ENCODE measurements at places on chromosomes 7 and 10. TPM values are rescaled to one million over a fixed set of nuclear protein-coding genes. Genes with fewer than 3 reads are reported as not detected.

GRCh38 chr10:44386546-44387052 lies 1.7 kb upstream of the CXCL12 start:
- DNase-seq = peak; percentile 84

CTAGE15 gene
- not detected for total RNA-seq

LOXL4 gene
- total RNA-seq = 9.0 TPM

DNA sequence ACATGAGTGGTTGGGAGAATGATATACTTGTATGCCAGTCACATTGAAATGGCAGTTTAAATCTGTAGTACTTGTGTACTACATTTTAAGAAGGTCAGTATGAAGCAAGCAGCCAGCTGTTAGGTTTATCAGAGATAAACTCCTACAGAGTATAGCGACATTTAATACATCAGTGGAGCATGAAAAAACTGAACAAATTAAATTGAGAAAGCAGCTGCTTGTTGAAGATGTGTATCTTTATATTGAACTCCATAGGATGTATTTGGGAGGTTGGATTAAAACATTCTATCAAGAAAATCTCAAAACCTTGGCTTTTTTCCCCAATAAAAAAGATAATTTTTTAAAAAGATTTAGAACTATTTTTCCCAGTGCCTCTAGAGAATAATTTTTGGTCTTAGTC lies 47.8 kb downstream of the PHF14 start:
- no peak for DNase-seq

NXPH1 gene
- not detected for total RNA-seq

DNA sequence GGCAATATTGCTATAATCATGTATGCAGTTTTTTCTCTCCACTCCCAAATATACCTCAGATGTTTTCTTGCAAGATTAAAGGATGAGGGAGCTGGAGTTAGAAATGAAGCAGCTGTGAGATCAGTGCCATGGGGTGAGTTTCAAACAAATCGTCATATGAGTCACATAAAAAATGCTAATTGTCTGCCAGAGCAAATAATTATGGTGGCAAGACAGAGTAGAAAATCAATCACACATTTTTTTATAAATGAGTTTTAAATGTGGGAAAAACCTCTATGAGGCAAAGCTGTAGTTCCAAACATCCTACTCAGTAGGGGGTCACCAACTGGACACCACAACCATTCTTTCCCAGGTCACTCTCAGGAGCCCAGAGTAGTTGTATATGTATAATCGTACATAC lies 55.3 kb downstream of the CH25H start:
- DNase-seq = no peak

DNA sequence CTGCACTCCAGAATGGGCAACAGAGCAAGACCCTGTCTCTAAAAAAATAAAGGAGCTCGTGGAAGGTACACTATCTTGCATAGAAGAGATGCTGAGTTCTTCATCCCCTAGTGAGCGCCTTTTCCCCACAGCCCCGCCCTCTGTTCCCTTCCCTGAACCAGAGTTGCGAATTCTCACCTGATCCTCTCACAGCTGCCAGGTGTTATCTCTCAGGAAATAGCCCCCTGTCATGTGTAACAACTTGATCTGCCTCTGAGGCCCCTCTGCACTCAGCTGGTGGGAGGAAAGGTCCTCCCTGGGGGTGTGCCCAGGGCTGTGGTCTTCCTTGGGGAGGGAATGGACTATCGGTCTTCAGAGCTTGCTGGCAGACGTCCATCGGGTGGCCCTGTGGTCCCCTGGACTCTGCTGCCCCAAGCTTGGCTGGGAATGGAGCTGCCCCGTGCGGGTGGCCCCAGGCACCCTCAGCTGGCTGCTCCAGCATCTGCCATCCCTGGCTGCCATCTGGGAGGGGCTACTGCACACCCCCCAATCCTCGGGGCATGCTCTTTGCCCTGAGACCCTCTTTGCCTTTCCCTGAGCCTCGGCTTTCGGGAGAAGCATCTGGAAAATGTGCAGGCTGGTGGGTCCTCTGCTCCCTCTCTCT lies 21.7 kb upstream of the BNIP3 start:
- no peak for DNase-seq

- DNase-seq = no peak
These were observed 245.3 kb downstream of the POLR1F start for GRCh38 chr7:19463581-19463980.

- no peak for DNase-seq
These were observed 36.1 kb upstream of the CUL1 start for GRCh38 chr7:148662646-148663045.

DNA sequence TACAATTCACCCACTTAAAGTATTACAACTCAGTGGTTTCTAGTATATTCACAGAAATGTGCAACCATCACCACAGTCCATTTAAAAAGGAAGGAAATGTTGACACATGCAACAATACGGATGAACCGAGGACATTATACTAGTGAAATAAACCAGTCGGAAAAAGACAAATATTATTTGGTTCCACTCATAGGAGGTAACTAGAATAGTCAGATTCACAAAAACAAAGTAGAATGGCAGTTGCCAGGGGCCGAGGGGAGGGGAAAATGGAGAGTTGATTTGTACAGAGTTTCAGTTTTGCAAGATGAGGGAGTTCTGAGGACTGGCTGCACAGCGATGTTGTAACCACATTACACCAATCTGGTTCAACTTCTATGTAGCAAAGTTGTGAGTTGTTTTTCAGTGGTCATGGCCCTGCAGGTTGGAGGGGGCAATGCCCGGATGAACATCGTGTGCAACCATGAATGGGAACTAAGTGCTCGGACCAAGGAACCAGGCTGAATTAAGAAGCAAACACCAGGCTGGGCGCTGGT lies 17.6 kb upstream of the TNPO3 start:
- DNase-seq = no peak

Measured in ovary (tissue), 10 donors.